Activated CD8-positive, alpha-beta memory T cell treated with anti-CD3 and anti-CD28 coated beads for 4 hours (primary cell): ENCODE measurements at places on chromosomes 7 and 10.

- no peak for DNase-seq
Observed at GRCh38 chr10:117948493-117948892, 98.2 kb downstream of the RAB11FIP2 start.

- no peak for DNase-seq
Observed at GRCh38 chr7:79683185-79683890, 229.9 kb upstream of the MAGI2 start.

GRCh38 chr7:2038931-2039728 is 193.6 kb downstream of the MAD1L1 start:
- DNase-seq = no peak

DNA sequence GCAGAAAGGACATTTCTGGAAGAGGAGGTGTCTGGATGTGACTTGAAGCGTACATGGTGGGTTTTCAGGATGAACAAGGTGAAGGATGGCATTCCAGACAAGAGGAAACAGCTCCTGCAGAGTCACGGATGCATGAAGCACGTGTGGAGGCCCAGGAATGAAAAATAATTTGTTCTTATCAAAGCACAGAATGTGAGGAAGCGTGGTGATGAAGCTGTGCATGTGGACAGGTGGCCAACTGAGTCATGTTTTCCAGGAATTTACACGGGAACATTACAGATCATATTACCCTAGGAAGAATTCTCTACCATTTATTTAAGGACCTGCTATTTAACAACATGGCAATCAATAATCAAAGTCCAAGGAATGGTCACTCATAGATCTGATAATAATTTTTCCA is 413.2 kb upstream of the KLF6 start:
- DNase-seq = no peak

- DNase-seq = no peak
Observed at GRCh38 chr10:60426425-60426824, 36.8 kb upstream of the ANK3 start.

DNA sequence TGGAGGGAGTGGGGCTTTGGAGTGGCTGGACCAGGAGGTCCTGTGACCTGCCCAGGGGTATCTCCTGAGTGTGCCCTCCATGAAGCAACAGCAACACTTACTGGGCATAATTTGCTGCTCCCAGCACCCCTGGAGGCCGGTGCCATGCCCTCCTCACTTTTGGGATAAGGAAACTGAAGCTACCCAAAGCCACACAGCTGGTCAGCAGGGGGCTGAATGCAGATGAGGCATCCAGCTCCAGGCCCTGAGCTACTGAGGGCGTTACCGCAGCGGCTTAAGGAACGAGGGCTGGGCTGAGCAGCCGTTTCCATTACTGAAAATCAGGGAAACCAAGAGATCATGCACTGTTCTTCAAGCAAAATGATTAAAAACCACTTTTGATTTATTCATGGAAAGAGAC is 408.9 kb downstream of the GLRX3 start:
- DNase-seq = no peak

DNA sequence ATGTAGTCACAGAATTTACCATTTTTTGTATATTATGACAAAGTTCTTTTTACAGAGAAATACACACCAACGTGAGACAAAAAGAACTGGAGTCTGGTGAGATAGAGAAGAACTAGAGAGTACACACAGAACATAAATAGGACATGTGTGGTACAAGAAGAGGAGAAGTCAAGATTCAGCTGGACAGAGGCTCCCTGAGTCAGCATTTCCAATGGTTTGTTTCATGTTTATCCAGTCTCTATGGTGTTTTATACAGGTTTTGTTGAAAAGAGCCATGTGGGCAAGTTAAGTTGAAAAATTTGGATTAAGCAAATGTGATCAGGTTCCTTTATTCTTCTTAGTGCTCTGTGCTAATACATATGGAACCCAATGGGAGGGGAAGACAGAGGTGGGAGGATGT is 105.5 kb upstream of the AKR1E2 start:
- no peak for DNase-seq

GRCh38 chr7:120041798-120042197 is 231.2 kb upstream of the KCND2 start:
- no peak for DNase-seq

DNA sequence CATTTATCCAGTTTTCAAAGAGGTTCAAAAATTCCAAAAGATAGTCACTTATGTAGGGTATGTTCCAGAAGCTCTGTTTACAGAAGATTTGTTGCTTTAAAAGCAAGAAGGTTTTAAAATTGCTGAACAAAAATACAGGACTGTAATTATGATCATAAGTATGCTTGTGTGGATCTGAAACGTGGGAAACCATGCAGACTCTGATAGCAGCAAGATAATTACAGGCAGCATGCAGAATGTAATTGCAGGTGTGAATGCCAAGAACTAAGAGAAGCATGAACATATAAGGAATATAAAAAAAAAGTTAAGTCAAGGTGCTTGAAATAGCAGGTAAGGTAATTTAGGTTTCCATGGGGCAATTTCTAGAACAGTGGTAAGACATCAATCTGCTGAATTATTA is 405.7 kb downstream of the ARL4A start:
- DNase-seq = no peak

DNA sequence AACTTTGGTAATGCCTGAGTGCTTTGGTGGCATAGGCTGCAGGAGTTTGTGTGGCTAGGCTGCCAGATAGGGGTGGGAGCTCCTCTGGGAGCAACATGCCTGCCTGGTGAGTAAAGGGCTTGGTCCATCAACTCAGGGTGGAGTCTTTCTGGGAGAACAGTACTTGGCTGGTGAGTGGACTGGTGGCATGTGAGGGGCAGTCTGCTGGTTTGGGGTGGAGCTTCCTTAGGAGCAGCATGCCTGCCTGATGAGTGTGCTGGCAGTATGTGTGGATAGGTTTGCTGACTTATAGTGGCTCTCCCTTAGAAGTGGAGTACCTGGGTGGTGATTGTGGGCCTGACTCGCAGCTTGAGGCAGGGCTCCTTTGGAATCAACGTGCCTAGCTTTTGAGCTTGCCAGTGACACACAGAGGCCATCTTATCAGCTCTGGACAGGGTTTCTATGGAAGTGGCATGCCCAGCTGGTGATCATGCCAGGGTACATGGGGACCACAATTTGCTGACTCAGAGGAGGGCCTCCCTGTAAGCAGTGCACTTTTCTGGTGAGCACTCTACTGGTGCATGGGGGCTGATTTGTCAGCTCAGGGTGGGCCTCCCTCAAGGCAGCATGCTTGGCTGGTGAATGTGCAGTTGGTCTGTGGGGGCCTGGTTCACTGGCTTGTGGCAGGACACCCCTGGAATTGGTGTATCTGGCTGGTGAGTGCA is 35.0 kb upstream of the SRI start:
- no peak for DNase-seq

- no peak for DNase-seq
Observed at GRCh38 chr10:105586451-105587098, 945.5 kb downstream of the SORCS3 start.

GRCh38 chr10:48470893-48471805 is 133.7 kb downstream of the ARHGAP22 start:
- no peak for DNase-seq

GRCh38 chr10:97708976-97709946 is 4.3 kb upstream of the MARVELD1 start:
- no peak for DNase-seq

- DNase-seq = no peak
Observed at GRCh38 chr7:29488977-29489376, 74.7 kb upstream of the PRR15 start.

GRCh38 chr7:117986645-117987269 is 113.5 kb upstream of the CTTNBP2 start:
- no peak for DNase-seq

DNA sequence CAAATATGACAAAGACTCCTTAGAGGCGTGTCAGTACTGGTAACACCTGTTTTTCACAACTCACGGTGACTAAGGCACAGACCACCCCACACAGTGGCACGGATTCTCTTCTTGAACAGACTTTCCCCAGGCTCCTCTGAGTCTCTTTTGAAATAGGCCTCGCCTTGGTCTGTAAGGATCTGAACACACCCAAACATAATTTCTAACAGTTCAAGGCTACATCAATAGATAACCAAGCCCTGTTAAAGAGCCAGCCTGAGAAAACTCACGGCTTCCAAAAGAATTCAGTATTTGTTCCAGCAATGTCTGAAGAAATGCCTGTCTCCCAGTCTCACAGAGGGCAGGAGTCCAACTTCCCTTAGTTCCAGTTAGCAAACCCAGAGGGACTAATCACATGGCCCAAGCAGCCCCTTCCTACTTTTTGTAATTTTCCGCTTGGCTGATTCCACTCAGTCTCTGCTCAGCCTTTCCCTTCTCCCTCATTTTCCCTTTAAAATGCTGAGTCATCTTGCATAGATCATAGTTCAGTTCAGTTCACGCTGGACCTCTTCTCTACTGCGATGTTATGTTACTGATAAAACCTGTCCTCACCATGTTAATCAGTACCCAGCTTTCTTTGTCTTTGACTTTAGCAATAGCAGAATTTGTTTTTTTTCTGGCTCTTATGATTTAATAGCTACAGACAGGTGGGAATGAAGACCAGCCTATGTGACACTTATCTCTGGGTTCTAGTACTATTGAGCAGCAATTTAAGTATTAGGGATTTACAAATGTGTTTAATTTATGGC is 22.6 kb upstream of the AKR1C3 start:
- DNase-seq = no peak

DNA sequence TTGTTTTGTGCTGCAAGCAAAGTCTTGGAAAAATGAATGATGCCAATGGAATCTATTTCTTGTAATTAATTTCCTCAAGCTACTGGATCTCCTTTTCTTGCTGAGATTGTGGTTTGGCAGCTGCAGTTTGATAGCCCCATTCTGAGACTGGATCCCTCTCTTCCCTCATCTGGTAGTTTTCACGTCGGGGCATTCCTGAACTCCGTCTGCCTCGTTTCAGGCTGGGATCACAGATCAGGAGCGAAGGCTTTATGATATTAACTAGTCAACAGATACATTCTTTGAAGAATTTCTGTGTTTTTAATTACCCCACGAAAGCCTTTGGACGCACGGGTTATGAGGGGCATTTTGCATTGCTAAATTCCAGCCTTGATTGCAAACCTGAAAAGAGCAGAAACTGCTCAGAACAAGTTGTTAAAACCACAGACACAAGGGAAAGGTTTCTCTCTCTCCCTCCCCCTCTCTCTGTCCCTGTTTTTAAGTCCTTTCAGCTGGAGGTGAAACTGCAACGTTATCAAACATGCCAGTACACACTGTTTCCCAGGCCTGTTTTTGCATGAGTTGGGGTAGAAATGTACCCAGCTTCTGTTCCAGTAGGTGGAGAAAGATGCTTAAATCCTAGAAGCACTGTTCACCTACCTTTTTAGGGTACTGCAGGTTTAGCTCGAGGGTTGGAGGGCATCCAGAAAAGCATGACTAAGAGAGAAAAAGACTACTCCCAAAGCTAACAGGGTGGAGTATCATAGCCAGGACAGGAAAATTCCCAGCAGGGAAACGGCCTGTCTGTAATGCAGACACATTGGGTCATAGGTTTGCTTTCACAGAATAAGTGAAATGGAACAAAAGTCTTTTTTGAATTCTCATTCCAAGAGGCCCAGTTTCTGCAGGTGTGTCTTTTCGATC is 124.3 kb downstream of the CUX1 start:
- no peak for DNase-seq

DNA sequence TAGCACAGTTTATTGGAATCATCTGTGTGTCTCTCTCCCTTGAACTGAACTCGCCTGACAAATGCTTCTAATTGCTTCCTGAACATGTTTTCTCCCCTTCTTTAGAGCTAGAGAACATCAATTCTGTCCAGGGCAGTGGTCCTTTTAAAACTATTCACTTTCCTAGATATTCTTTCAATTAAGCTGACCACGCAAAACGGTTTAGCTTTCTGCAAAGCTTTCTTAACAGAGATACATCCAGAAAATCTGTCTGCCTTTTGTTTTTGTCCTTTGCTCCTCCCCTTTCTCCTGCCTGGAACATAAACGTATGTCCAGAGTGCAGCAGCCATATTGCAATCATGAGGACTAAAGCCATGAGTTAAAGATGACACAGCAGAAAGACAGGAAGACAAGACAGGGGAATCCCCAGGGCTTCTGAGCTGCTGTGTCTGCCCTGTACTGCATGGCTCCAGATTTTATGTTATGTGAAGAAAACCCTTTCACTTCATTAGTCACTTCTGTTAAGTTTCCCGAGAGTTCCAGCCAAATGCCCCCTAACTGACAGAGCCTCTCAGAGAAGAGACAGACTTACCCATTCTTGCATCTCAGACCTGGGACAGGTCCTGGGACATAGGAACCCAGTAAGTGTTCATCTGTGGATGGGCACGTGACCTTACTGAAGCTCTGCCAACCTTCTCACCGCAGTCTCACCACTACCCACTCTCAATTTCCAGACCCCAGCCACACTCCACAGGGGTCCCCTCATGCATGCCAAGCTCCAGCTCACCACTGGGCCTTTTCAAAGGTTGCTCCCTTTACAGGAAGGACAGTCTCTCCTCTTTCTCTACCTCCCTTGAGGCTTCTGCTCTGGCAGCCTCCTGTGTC is 35.0 kb upstream of the CPXM2 start:
- no peak for DNase-seq

DNA sequence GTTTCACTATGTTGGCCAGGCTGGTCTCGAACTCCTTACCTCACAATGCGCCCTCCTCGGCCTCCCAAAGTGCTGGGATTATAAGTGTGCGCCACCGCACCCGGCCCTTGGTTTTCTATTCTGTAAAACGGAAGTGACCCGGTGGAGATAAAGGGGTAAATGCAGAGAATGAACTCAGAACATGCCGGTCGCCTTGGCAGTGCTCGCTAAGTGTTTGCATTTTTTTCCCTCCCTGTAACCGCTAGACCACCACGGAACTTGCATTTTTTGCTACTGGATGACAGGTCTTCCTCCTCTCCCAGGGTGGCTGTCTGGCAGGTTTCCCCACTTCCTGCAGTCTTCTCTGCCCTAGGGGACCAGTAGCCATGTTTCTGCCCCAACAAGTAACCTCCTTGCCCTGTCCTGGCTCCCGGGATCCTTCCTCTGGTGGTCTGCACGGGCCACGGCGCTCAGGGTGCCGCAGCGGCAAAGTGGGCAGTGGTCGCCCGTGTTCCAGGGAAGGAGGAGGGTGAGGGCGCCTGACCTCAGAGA is 18.8 kb upstream of the GNA12 start:
- DNase-seq = no peak

GRCh38 chr7:14047709-14048399 is 58.4 kb upstream of the ETV1 start:
- no peak for DNase-seq

GRCh38 chr10:7093368-7093767 is 317.5 kb downstream of the SFMBT2 start:
- no peak for DNase-seq

GRCh38 chr10:99815621-99816020 is 33.2 kb downstream of the ABCC2 start:
- DNase-seq = no peak

DNA sequence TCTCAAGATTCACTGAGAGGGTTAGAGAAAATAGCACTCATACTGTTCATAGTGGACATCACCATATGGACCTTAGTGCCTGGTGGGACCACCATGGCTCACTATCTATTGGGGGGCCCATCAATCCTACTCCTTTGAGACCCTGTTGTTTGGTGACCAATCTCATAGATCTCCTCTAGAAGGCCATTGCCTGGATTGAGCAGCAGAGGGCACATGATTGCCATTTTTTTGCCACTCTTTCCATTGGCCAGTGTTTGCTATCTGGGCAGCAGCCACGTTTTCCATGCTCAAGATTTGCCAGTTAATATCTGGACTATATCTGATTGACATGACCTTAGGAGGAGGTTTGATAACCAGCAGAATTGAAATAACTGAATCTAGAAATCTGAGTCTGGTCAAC is 244.5 kb downstream of the ITGB1 start:
- no peak for DNase-seq
